ENCODE measurements at places on chromosomes 16 and 17.
A peak's percentile ranks its signal among the peaks of the same experiment; 100 is the strongest.

DNA sequence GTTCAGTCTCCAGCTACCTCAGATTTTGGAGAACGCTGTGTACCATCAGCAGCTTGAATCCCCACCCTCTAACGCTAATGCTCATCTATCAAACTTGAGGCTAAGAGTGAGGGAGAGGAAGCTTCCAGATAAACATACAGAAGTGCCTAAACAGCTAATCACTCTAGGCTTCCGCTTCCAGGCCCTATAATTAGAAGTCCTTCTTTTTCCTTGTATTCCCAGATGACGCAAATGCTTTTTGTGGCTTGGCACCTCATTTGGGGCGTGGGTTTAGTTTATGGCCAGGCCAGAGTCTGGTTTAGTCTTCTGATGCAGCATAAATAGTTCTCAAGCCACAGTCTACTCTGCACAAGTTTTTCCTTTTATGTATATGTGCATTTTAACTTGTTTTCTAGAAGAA, 263.4 kb downstream of the BCAS3 start:
- peak; percentile 38 for DNase-seq

GRCh38 chr17:12734926-12735325, 54.4 kb upstream of the ARHGAP44 start:
- DNase-seq: no peak

DNA sequence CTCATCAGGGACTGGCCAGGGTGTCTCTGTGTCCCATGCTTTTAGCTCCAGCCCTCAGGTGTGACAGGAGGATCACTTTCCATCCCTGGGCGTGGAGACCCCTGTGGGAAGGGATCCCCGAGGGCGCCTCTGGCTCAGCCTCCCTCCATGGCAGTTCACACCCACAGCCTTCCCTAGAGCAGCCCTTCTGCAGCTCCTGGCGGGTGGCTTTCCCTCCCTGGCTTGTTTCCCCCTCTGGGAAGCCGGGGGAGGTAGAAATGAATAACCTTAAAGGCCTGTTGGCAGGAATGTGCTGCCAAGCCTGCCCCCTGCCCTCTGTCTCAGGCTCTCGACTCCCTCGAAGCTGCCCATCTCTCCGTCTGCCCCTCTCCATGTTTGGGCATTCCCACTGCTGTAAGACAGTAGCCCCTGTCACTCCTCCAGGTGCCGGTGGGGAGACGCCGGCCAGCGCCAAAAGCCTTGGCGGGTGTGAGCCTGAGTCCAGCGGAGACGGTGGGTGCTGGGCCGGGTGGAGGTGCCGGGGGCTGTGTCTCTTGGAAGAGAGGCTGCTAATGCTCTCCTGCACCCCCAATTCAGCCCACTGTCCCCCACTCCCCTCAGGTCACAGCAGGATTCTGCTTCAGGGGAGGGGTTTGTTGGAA, 2.1 kb upstream of the ATP2A1 start:
- no peak for DNase-seq

DNA sequence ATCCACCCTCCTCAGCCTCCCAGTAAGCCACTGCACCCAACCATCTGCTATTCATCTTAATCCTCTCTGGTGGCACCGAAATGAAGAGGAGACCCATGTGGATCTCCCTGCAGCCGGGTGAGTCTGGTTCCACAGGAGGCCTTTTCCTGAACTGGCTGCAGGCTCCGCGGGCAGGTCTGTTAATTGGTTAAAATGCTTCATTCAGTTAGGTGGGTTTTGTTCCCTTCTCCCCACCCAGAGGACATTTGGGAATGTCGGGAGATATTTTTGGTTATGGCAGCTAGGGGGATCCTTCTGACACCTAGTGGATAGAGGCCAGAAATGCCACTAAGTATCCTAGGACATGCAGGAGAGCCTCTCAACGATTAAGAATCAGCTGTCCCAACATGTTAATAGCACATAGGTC, 16.7 kb downstream of the C16orf54 start:
- DNase-seq: peak; percentile 23

DNA sequence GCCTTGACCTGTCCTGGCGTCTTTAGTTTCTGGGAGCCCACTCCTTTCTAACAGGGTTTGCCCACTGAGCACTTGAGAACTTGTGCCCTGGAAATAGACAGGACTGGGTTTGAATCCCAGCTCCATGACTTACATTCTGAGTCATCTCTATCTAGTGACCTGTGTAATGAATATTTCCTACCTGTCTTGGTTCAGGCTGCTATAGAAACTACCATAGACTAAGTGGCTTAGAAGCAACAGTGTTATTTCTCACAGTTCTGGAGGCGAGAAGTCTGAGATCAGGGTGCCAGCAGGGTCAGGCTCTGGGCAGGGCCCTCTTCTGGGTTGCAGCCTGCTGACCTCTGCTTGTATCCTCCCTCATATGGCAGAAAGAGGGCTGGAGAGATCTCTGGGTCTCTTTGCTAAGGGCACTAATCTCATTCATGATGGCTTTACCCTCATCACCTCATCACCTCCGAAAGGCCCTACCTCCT, 110.7 kb upstream of the DHX40 start:
- no peak for DNase-seq

DNA sequence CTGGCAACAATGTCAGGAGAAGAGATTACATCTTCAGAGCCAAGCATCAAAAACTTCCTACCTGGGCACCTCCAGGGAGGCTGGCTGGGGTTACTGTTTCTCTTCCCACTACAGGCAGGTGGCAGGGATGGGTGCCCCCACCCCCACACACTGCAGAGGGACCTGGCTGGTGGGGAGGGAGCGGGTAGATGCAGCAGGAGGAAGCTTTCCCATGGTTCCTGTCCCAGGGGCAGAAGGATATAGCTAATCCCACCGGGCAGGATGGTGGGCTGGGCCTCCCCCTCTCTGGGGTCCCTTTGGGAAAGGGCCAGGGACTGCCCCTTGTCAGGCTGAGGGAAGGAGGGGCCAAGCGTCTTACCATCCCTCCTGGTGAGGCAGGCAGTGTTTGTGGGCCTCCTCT, 16.7 kb upstream of the MTMR4 start:
- no peak for DNase-seq

DNA sequence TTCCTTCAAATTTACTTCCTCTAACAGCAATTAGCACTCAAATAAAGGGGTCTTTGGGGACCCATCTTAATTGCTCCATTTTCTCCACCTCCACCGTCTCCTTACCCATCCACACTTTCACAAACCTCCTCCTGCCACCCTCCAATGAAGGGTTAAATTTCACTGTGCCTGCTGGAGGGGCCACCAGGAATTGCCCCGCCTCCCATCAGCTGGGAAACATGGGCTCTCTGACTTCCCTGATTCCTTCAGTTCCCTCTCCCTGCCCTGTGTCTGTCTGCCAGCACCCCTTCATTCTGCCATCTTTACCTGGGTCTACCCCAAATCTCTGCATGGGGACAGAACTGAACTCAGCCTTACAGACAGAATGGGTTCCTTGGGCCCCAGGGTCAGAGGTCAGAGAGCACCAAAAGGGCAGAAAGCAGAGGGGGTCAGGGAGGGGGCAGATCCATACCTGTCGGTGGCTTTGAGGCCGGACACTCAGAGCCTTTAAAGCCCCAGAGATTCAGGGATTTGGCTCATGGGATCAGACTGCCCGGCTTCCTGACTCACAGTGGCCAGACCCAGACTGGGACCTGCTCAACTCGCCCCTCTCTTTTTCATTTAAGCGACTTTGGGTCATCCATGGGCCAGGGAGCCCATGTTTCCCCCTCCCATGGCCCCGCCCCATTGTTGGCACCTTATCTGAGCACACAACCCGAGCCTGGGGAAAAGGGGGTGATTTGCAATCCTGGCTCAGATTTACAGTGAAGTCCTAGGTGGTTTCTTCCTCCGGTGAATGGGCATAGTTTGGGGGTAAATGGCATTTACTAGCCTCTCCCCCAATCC, 17.6 kb upstream of the SP2 start:
- DNase-seq: no peak

DNA sequence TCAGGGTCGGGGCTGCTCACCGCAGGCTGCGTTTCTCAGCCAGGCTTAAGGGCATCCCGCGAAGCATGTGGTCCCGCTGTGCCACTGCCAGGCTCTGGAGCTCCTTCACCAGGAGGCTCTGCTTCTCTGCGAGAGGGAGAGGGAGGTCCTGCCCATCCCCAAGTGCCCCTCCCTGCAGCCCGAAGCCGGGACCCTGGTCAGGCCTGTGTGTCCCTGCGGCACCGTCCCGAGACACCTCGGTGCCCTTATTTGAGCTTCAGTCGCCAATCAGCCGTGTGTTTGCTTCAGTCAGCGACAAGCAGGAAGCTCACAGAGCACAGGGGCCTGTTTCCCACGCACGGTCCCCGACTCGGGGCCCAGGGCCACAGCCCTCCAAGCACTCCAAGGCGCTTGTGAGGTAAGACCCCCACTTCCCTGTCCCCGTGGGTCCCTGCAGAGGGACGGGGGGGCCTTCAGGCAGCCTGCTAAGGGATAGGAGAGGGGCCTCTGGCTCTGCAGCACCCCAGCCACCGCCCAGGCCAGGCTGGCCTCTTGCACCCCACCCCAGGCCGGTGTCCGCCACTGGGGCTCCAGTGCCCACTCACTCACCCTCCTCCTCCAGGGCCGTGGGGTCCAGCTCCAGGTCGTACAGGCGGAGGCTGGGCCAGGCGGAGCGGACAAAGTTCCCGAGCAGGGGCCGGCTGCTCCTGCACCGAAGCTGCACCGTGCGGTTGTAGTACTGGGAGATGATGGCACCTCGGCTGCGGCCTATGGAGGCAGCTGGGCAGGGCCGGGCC, 3.2 kb downstream of the TMC6 start:
- no peak for DNase-seq

DNA sequence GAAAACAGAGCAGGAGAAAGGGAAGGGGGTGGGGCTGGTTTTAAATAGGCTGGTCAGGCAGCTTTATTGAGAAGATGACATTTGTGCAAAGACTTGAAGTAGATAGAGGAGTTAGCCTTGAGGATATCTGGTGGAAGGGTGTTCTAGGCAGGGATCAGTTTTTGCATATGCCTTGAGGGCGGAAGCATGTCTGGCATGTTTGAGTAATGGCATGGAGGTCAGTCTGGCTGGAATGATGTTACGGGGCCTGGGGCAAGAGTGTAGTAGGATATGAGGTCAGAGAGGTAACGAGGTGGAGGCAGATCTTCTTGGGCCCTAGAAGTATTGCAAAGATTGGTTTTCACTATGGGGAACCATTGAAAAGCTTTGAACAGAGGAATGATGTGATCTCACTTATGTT, 4.8 kb downstream of the RABEP1 start:
- no peak for DNase-seq

- no peak for DNase-seq
Observed at GRCh38 chr16:4661661-4662060, 31.7 kb upstream of the NUDT16L1 start.

GRCh38 chr17:75412455-75413317, 7.2 kb upstream of the GRB2 start:
- DNase-seq: peak; percentile 73

GRCh38 chr16:57385083-57385482, 12.8 kb downstream of the CX3CL1 start:
- DNase-seq: no peak

DNA sequence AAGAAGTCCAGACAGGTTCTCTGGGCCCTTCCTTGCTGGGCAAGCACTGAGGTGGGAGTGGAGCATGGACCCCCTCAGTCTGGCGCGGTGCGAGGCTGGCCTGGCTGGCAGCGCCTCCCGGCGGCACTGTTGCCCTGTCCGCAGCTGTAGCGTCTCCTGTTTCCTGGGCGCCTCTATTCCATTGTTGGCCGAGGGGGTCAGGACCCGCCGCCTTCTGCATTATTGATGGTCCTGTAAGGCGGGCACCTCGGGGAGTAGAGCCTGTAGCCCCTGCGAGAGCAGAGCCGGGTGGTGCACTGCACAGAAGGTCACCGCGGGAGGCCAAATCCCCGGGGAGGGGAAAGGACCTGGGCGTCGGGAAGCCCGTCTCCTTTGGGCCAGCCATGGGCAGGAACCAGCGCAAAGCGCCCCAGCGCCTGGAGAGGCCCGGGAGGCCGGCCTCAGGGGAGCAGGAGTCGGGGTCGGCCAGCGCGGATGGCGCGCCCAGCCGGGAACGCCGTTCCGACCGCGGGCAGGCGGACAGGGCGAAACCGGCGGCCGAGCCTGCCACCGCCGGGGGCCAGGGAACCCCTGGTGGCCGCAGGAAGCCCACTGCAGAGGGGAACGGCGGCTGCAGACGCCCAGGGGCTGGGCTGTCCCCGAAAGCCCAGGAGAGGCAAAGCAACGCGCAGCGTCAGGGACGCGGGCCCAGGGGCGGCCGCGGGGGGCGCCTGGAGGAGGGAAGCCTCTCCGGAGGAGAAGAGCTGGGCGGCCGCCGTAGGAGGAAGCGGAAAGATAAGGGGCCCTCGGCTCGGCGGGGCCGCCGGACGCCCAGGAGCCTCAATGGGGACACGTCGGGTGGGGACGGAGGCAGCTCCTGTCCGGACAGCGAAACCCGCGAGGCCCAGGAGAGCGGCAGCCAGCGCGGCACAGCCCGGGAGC, at the start of gene MYO15B:
Gene MYO15B (plus strand): TSS at position 126 of the 921 bp plus-strand sequence. CDS start 258 bp downstream, at position 384.
- DNase-seq: no peak

- peak; percentile 6 for DNase-seq
Observed at GRCh38 chr16:27154705-27155521, 48.4 kb upstream of the KDM8 start.

- DNase-seq: no peak
Observed at GRCh38 chr17:18182978-18183333, 672 bp upstream of the ALKBH5 start.

GRCh38 chr17:35568561-35568960, 7.9 kb upstream of the SLFN14 start:
- DNase-seq: no peak

GRCh38 chr16:59881376-59881775, 1147.3 kb upstream of the GOT2 start:
- DNase-seq: no peak

DNA sequence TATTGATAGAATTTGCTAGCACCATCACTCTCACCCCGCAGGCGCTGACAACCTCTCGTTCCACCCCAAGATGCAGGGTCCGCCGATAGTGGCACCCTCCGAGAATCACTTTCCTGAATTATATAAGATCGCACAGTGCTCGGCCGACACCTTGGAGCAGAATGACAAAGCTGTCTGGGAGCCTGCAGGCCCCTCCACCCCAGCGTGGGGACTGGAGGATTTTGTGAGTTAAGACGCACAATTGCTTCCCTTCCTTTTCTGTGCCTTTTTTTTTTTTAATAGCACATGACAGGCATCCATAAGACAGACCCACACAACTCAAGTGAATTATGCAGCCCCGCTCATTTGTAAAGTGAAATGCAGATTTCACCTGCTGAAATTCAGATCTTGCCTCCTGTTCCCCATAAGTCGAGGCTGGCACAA, 155.3 kb downstream of the C16orf78 start:
- DNase-seq: no peak

Data from NCI-H2227 treated with DMSO at 0.1 percent for 48 hours (cell line).